A673 (cell line): ENCODE measurements at places on chromosomes 11 and 22.

- DNase-seq = no peak
Measured at GRCh38 chr22:28911777-28912669, 28.7 kb downstream of the ZNRF3 start.

DNA sequence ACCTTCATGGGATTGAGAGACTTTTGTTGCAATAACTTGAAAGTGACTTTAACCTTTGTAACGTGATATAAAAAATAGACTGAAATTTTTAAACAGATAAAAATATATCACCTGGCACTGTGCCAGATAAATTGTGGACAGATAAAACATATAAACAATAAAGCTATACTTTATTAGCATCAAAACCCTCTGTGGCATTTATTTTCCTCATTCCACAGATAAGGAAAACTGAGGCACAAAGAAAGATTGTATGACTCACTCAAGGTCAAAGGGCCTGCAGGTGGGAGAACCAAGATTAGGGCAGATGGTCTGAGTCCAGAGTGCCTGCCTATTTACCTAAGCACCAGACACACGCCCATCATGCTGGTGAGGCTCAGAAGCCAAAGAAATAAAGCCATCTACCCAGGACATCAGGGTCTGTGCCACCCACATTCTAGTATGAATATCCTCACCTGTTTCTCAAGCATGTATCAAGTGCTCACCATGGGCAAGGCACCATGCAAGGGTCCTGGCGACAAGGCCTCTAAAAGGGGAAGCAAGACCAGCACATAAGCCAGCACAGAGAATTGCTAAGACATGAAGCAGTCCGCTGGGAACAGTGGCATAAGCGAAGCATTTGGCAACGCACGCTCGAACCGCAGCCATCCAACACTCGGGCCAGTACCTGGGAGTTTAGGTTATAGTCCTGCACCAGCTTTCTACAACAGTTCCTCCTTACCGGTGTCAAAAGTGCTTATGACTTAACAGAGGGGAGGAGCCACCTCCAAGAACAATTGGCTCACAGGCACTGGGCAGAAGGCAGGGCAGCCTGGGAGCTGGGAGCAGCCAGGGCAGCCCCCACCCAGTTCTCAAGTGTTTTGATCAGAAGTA, 17.6 kb downstream of the MYH9 start:
- peak; percentile 33 for DNase-seq

- DNase-seq = no peak
Measured at GRCh38 chr22:35844886-35845285, 127.2 kb downstream of the APOL5 start.

DNA sequence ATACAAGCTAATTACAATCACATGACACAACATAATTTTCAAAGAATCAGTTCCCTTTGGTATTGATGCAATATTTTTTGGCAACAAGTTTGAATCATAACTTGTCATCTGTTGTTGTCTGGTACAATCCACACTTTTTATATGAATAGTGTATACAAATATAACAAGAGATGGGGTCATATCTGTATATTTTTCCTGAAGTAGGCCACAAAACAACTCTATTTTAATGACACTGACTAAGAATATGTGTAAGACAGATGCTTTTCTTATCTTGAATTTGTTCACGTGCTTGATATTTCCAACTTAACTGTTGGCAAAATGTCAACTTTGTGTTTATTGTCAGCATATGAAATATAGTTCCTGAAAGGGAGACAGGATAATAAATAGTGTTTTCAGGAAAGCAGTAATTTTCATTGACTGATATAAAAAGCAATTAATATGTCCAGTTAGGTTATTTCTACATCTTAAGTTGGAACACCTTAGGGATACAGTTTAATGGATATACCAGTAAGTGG, 27.9 kb downstream of the NOX4 start:
- DNase-seq = no peak

DNA sequence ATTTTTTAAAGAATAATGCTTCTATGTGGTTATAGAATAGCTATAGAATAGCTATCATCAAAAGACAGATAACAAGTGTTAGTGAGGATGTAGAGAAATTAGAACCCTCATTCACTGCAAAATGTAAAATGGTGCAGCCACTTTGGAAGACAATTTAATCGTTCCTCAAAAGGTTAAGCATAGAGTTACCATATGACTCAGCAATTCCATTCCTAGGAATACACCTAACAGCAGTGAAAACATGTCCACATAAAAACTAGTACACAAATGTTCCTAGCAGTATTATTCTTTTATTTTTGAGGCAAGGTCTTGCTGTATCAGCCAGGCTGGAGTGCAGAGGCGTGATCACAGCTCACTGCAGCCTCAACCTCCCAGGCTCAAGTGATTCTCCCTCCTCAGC, 34.0 kb downstream of the RTL6 start:
- no peak for DNase-seq

DNA sequence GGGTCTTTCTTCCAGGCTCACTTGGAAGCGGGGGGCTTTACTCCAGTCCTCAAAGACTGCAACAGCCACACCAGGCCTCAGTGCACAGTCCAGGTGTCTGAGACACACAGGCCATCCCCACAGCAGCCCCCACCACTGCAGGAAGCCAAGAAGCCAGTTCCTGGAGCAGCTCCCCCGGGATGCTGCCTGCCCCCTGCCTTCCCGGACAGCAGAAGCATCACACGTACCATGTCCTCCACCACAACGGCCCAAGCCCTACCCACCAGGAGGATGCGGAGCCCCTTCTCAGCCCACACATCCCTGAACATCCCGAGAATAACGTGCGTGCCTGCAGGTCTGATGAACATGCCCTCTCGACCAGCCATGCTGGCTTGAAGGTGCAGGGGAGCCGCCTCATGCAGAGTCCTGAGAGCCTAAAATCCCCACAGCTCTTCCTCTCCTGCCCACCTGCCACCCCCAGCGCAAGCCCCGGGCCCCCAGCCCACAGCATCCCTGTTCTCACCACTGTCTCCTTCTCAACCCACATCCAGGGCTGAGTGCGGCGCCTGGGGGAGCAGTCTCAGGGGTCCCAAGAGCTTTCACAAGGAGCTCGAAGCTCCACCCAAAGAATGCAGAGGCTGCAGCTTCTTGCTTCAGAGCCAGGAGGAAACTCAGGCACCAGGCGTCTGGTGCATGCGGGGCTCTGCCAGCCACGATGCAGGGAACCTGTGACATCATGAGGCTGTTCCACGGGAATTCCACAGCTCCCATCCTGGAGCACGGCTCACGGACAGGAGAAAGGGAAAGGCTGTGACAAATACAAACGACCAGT, 209.6 kb downstream of the BRD1 start:
- no peak for DNase-seq
